ENCODE measurements at places on chromosomes 1 and 21.

DNA sequence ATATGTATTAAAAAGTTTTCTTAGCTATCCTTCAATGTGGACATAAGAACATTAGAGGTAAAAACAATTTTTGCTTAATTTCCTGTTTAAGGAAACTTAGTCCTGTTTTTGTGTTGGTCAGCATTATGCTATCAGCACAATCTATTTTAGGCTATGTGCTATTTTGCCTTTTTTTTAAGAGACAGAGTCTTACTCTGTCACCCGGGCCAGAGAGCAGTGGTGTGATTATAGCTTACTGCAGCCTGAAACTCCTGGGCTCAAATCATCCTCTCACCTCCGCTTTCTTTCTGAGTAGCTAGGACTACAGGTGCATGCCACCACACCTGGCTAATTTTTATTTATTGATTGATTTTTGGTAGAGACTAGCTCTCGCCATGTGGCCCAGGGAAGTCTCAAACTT lies 199.1 kb upstream of the TMPRSS15 start:
- no peak for DNase-seq

DNA sequence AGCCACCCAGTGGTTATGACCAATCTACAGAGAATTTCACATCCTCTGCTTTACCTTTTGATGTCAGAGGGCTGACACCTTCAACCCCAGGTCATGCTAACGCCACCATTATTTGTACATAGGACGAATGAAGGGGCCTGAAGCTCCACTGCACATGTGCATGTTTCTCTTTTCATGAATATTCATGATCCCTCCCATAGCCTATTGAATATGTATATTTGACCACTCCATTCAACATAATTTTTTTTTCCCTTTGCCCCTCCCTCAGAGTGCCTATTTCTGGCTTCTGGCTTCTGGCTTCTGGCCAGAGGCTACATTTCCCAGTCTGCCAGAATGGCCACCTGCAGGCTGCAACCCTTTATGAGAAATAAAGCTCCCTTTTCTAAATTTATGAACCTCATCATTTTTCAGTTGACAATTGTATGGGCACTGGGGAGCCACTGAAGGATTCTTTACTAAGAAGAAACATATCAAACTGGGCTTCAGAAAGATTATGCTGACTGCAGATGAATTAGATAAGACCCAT lies 406.7 kb downstream of the SIPA1L2 start:
- DNase-seq: no peak

DNA sequence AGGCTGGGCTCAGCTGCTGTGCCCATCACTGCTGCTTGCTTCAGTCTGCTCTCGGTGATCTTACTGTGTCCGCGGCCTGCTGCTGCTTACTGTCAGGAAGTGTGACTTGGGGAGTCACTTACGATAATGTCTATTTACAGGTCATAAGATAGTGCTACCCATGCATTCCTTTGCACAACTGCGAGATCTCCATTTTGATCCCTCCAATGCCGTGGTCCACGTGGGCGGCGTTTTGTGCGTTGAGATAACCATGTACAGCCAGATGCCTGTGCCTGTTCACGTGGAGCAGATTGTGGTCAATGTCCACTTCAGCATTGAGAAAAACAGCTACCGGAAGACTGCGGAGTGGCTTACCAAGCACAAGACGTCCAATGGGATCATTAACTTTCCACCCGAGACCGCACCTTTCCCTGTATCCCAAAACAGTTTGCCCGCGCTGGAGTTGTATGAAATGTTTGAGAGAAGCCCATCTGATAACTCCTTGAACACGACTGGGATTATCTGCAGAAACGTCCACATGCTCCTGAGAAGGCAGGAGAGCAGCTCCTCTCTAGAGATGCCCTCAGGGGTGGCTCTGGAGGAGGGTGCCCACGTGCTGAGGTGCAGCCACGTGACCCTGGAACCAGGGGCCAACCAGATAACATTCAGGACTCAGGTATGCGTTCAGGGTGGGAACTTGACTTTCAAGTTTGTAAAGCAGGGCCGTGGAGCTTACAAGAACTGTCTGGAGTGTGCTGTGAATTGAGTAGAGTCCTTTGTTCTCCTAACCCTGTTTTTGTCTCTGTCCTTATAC lies 24.4 kb upstream of the PWP2 start:
- DNase-seq: no peak

- DNase-seq: no peak
These were observed 2.0 kb upstream of the SDHB start for GRCh38 chr1:17055801-17056200.

- no peak for DNase-seq
These were observed 23.7 kb downstream of the VANGL1 start for GRCh38 chr1:115665319-115666096.

GRCh38 chr1:182672487-182672836 lies 11.9 kb downstream of the RGS8 start:
- DNase-seq: no peak

- DNase-seq: no peak
These were observed 35.7 kb upstream of the ARHGAP29 start for GRCh38 chr1:94273111-94273510.

- no peak for DNase-seq
These were observed 8.5 kb downstream of the SERINC2 start for GRCh38 chr1:31421371-31422040.

DNA sequence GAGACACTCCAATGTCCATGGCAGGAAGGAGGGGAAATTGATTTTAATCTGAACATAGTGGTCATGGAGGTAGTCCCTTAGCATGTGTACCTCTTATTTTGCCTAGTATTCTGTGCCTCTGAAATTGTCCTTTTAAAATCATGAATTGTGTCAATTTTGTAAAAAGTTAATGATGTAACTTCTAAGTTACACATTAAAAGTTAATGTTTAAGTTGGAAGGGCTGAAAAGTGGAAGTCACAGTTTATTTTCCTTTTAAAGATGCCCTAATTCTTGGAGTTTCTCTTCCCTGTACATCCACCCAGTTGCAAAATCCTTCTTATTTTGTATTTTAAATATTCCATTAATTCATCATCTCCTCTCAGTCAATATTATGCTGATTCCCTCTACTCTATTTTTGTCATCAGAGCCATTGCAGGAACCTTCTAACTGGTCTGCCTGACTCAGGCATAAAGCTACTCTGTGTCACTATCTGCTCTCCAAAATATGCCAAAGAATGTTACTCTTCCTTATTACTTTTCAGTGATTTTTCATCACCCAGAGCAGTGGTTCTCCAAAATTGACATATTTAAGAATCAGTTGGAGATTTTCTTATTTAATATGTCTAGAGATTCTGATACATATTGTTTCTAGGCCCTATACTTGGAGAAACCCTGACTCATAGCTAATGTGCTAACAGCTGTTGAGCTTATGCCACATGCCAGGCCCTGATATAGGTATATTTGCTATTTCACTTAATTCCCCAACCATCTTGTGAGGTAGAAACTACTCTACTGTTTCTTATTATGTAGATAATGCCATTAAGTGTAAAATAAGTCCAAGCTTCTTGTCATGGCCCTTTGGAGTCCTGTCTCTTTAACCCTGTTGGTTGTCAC lies 5.1 kb downstream of the HOOK1 start:
- DNase-seq: no peak

DNA sequence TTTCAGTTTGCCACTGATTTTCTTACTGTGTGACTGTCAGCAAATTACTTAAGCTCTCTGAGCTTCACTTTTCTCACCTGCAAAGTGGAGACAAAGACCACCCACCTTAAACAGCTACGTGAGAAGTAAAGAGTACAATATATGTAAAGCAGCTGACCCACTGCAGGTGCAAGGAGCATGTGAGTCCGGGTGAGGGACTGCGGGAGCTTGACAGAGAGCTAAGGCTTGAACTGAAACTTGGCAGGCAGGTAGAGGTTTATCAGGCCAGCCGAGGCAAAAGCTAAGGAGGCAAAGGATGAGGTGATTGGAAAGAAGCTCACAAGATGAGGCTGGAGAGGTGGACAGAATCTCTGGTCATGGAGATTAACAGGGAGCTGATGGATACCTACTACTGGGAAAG lies 36.6 kb downstream of the NIBAN1 start:
- no peak for DNase-seq

DNA sequence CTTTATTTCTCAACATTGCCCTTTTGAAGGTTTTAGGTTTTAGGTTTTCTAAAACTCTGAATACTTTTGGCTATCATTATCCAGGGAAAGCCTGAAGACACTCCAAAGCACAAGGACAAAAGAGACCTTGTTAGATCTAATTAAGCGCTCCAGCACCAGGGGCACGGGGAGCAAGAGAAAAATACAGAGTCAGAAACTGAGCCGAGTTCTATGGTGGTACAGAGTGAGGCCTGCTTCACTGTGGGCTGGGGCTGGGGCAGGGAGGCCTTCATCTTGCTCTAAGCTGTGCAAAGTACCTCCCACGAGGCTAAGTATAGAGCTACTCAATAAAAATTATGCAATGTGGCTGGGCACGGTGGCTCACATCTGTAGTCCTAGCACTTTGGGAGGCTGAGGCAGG lies 19.7 kb upstream of the RAB4A start:
- no peak for DNase-seq

GRCh38 chr1:116431870-116432500 lies 58.9 kb downstream of the ATP1A1 start:
- DNase-seq: no peak

DNA sequence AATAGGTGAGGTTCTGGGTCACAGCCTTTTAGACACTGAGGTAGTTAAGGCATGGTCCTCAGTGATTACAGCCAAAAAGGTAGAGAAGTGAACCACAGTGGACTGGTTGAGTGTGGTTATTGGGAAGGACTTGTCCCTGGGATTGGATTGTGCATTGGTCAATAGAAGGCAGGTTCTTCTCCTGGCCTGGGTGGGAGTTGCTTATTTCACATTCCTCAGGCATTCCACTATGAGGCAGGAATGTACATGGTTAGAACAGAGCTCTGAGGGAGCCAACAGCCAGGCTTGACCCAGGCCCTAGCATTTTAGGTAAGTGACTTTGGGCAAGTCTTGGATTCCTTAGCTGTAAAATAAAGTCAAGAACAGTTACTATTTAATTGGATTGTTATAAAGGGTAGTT lies 97.9 kb upstream of the MARK1 start:
- no peak for DNase-seq

GRCh38 chr1:65558215-65558614 lies 137.7 kb downstream of the LEPR start:
- DNase-seq: no peak

- DNase-seq: no peak
These were observed 5.5 kb downstream of the PDPN start for GRCh38 chr1:13588946-13589796.

- DNase-seq: no peak
These were observed 131.2 kb downstream of the TGFB2 start for GRCh38 chr1:218476385-218476784.

- DNase-seq: no peak
These were observed 202.5 kb upstream of the RAB4A start for GRCh38 chr1:229068270-229068987.
